ENCODE measurements at places on chromosomes 13 and 19.

- no peak for DNase-seq
These were observed 20.7 kb downstream of the TBC1D4 start for GRCh38 chr13:75461314-75461713.

DNA sequence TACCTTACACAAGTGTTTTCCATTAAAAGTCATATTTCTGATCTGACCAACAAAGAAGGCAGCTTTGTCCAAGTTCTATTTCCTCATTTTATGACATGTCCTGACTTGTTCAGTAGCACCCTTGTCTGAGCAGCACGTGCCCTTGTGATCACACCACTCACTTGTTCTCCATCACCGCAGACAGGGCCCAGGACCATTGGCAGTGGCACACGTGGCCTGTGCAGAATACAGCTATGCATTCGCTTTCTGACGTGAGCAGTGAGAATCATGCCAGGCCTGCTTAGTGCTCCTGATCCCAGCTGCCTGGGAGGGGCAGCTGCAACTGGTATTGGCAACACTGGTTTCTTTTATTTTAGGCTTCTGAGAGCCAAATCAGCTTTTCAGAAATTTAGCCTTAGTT is 134.2 kb downstream of the FRY start:
- no peak for DNase-seq

GRCh38 chr13:64327505-64328194 is 2902.5 kb downstream of the PCDH9 start:
- DNase-seq: no peak

DNA sequence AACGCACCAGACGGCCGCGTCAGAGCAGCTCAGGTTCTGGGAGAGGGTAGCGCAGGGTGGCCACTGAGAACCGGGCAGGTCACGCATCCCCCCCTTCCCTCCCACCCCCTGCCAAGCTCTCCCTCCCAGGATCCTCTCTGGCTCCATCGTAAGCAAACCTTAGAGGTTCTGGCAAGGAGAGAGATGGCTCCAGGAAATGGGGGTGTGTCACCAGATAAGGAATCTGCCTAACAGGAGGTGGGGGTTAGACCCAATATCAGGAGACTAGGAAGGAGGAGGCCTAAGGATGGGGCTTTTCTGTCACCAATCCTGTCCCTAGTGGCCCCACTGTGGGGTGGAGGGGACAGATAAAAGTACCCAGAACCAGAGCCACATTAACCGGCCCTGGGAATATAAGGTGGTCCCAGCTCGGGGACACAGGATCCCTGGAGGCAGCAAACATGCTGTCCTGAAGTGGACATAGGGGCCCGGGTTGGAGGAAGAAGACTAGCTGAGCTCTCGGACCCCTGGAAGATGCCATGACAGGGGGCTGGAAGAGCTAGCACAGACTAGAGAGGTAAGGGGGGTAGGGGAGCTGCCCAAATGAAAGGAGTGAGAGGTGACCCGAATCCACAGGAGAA is 1.9 kb downstream of the PPP1R12C start:
- no peak for DNase-seq

DNA sequence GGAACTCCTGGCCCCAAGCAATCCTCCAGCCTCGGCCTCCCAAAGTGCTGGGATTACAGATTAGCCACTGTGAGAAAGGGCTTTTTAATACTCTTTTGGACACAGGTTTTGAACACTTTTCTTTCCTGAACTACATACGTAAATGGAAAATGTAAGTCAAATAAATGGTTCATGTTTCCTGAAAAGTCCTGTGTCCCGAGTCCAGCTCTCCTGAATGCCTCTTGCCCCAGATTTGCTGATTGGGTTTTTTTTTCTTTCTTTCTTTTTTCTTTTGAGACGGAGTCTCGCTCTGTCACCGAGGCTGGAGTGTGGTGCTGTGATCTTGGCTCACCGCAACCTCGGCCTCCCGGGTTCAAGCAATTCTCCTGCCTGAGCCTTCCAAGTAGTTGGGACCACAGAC is 24.5 kb downstream of the PTPRS start:
- DNase-seq: no peak

DNA sequence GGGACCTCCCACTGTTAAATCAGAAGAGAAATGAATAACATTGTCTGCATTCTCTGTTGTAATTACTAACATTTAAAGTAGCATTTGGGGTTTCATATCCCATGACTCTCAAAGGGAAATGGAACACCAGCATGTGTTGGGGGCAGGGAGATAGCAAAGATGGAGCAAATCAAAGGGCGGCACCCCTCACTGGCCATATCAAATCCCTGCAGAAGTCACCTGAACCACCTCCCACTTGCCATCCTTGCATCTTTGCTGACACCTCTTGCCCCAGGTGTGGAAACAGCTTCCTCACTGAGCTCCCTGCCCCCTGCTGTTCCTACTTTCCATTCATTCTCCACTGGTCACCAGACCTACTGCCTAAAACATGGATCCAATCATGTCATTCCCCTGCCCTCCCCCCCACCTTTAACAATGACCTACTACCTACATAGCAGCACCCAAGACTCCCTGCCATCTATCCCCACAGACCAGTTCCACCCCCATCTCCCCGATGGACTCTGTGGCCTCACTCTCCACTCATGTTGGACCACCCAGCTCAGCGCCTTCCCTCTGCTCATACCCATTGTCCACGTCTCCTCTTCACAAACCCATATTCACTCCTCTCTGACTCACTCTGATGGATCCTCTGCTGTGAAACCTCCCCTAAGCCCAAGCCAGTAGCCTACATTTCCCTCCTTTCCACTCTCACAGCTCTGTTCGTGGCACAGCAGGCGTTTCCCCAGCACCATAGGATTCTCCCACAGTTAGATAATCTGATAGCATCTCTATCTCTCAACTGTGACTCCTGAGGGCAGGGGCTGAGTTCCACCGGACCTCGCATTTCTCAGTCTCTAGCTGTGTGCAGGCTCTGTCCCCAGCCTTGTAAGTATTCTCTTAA is 55.9 kb downstream of the DLEU7 start:
- no peak for DNase-seq

- DNase-seq: no peak
These were observed 776 bp downstream of the DNAJC3 start for GRCh38 chr13:95677564-95678266.

DNA sequence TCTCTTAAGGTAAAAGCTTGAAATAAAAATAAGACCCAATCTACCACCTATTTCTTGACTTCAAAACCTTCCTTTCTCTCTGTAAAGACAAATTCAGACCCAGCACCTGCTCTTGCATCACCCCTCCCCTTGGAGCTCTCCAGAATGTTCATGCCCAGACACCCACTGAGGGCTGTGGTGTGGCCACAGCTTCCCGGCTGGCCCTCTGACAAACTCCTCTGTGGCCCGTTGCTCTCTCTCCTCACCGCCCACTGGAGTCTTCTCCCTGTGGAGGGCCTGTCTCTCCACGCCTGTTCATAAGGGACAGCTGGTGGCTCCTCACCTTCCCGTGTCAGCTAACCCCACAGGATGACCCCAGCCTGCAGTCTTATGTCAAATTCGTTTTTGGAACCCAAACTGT is 49.1 kb downstream of the TSSK6 start:
- no peak for DNase-seq

DNA sequence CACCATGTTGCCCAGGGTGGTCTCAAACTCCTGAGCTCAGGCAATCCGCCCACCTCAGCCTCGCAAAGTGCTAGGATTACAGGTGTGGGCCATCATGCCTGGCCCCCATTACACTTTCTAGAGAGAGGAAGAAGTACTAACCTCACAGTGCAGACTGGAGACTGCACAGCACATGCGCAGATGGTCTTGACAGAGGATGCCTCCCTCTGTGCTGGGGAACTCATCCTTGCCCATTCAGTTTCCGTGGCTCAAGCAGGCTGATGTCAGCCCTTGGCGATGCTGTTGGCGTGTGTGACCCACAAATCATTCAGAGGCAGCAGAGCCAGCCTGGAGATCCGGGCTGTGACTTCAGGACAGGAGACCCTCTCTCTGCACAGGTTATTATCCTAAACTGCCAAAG is 14.6 kb upstream of the FFAR2 start:
- DNase-seq: no peak

- no peak for DNase-seq
These were observed 12.8 kb downstream of the RGCC start for GRCh38 chr13:41470196-41470595.

- DNase-seq: no peak
These were observed 1.8 kb upstream of the GSX1 start for GRCh38 chr13:27790523-27790922.

GRCh38 chr13:35164324-35164932 is 222.4 kb downstream of the NBEA start:
- no peak for DNase-seq

DNA sequence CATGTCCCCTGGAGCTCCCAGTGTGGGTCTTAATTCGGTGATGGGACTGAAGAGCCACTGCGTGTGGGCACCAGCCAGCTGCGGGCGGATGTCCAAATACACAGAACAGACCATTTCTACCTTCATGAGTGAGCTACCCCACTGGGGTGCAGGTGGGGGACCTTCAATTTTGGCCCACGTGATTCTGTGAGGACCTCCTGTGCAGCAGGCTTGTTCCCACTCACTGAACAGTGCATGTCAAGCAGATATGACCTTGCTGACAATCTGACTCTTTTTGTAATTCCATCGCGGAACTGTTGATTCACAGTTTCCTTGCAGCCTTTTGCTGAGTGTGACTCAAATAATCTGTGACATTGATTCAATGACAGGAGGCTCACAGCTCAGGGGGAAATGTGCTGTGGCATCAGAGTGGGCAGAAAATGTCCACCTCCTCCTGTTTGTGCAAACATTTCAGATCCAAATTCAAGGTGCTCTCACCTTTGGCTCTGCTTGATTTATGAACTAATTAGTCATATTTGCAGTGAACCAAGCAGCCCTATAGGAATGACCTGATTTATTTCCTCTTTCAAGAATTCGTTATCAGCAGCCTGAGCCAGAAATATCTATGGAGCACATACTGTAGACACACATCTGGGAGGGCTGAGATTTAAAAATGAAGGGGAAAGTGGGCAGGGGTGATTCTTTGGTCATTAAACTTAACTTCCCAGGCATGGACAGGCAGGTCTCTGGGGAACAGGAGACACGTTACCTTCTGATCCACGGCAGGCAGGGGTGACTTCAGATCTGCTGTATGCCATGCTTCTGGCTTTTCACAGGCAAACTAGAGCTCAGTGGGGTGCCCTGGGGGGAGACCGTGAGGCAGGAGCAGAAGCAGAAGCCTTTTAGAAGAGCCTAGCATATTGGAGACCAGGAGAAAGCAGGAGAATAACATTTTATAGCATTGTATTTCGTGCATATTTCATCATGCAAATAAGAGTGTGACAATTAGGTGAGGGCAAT is 170.0 kb upstream of the KL start:
- no peak for DNase-seq

GRCh38 chr19:45164577-45165335 is 4.0 kb upstream of the NKPD1 start:
- no peak for DNase-seq

DNA sequence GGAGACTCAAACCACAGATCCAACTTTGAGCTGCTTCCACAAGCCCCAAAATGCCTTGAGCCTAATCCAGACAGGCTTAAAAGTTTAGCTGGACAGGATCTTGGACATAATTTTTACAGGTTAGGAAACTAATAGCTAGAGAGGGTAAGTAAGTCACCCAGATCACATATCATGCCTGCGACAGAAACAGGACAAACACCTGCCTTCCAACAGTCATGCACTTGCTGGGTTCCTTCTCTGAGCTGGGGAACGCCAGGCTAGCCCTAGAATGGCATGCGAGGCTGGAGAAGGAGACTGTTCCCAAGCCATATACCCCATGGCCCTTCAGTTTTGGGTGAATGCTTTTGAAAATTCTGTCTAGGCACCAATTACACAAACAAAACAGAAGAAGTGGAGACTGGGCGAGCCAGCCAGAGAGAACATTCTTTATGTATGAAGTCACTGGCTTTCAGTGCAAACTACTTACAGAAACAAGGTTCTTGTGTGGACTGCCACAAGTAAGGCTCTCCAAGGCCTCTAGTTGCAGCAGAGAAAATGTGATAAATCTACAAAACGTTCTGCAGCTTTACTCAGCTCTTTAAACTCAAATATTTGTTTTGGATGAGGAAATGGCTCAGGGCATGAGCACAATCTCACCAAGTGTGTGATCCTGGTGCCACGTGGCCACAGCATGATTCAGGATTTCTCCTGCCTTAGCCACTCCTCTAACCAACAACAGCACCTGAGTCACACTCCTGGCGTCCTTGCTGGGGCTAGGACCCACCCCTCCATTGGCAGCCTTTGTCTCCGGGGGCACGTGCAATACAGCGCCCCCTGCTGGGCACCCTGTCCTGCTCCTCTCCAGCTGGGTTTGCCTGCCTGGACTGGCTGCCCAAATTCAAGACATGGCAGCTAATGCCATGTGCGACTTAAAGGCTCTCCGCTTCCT is 73.4 kb upstream of the UBL3 start:
- peak; percentile 82 for DNase-seq

All from SW 1271 (cell line).